ENCODE measurements at places on chromosomes 1 and 21.

- DNase-seq, result no peak
These were observed 601 bp downstream of the UBE2G2 start for GRCh38 chr21:44800971-44801467.

- no peak for DNase-seq
These were observed 43.2 kb downstream of the GJA5 start for GRCh38 chr1:147717051-147717705.

GRCh38 chr1:160373696-160374095, 6.8 kb downstream of the NHLH1 start:
- no peak for DNase-seq

DNA sequence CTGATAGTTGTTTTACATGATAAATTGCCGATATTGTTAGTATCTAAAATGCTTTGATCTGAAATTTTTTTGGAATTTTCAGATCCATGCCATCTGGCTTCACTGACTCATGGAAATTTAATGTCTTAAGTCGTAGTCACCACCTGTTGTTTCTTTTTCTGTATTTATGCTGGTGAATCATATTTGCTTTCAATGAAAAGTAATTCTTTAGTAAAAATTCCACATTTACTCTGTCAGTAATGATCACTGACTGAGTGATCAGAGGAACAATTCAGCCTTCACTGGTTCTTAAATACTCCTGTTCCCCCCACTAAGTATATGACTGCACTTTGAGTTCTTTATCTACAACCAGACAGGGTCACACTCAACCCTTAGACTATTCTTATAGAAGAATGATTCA, 185.6 kb upstream of the NRIP1 start:
- DNase-seq, result no peak

GRCh38 chr1:64961923-64962322, 4.4 kb downstream of the JAK1 start:
- no peak for DNase-seq

DNA sequence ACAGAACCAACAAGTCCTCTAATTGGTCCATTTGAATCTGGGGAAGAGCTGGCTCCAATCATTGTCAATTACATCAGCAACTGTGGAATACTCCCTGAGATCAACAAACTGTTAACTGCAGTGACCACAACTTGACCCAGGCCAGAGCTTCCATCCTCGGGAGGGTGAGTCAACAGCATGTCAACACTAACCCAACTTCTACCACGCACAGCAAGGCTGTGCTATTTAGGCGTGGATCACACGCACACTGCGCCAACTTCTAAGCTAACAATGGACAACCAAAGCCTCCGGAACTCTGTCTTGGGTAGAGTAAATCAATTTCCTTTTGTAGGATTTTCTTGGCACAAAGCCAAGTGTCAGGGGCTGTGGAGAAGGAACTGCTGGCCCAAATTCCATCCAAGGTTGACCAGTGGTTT, 30.4 kb downstream of the APP start:
- no peak for DNase-seq

DNA sequence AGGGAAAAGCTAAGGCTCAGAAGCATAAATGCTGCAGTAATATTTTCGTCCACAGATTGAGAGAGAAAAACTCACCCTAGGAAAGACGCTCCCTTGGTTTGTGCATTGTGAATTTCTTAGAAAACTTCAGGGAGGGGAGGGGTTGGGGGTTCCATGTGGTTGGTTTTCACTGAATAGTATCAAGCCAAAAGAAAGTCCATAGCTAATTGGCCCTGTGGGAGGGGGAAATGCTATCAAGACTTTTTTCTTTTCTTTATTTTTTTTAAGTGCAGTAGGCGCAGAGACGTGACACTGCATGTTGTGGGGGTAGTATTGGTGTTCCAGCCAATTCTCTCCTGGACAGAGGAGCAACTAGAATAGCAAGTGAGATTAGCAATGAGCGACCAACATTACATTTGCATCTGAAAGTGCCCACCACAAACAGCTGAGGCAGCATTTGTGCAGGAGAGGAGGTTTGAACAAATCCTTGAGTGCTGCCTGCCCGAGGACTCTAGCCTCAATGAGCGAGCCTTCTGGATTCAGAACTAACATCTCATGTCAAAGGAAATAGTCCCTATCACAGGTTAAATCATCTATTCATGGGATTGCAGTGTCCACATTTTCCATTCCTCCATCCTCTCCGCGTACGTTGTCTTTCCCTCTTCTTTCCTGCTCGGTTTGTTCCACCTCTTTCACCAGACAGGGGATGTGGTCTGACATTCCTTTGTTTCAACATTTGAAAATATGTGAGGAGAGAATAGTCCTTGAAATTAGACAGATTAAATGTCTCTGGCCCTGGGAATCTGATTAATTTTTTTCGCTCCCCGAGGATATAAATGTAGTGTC, 118.0 kb upstream of the MARK1 start:
- DNase-seq, result no peak

DNA sequence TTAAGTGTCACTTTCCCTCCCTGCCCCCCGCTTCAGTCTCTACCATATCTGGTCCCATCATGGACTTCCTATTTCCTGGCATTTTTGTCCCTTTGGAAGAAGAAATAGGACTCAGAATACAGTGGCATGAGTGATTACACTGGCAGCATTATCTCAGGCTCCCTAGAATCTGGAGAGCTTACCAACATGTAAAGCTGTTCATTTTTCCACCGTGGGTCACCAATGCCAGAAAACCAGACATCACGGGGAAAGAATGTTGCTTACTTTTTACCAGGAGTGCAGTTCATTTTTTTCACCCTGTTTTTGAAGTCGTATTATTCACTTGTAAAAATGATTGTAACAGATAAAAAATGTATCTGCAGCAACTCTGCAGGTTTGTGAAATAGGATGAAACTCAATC, 44.8 kb downstream of the BACH1 start:
- DNase-seq, result no peak

- DNase-seq, result no peak
These were observed 4.1 kb upstream of the TRAF3IP3 start for GRCh38 chr1:209751627-209752231.

DNA sequence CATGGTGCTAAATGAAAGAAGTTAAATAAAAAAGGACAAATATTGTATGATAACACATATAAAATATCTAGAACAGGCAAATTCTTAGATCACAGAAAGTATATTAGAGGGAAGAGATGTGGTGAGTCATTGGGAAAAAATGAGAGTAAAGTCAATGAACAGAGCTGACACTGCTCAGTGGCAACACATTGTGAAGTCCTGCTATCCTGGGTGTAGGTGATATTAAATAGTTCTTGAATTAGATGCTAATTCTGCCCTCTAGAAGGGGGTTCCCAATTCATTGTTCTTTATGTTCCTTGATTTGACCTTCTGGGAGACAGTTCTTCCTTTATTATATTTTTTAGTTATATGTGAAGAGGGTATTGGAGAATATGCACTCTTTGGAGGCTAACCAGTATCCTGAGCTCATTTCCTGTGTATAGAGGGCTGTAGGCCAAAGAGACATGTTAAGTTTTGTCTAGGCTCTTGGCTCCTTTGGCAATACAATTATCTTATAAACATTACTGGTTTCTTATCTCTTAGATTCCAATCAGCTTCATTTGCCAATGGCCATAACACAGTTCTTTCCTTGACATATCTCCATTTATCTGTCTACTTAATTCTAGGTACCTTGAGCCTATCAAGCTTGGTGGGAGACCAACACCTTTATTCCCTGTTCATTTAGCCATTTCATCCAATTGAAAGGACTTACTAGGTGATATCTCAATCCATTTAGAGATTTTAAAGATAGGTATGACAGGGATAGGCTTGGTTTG, 6.6 kb upstream of the SLC35A3 start:
- no peak for DNase-seq

DNA sequence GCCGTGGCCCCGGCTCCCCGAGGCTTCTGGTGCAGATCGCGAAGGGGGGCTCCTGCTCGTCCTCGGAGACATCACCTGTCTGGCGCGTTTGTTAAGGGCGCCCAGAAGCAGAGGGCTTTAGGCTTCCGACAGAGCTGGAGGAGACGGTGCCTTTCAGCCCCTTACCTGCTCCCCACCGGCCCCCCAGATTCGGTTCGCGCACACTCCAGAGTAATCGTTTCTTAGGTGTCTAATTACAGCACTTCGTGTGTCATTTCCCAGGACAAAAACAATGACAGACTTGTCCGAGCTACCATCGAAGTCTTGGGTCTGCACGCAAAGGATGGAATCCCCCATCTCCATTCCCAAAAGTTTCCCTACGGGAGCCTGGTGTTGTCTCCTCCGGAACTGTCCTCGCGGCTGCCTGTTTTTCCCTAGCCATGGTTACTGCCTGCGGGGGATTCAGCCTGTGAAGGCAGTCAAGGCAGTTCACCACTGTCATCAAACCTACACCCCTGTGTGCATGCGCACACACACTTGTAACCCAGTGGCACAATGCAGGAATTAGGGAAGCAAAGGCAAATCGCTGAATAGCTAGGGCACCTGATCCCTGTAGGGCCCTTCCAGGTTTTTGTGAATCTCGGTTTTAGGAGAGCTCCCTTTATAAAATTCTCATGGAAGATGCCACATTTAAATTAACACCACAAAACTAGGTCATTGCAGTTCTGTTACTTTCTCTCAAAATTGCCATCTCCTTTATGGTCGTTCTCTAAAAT, 738 bp upstream of the CDC42BPA start:
- peak; percentile 55 for DNase-seq

DNA sequence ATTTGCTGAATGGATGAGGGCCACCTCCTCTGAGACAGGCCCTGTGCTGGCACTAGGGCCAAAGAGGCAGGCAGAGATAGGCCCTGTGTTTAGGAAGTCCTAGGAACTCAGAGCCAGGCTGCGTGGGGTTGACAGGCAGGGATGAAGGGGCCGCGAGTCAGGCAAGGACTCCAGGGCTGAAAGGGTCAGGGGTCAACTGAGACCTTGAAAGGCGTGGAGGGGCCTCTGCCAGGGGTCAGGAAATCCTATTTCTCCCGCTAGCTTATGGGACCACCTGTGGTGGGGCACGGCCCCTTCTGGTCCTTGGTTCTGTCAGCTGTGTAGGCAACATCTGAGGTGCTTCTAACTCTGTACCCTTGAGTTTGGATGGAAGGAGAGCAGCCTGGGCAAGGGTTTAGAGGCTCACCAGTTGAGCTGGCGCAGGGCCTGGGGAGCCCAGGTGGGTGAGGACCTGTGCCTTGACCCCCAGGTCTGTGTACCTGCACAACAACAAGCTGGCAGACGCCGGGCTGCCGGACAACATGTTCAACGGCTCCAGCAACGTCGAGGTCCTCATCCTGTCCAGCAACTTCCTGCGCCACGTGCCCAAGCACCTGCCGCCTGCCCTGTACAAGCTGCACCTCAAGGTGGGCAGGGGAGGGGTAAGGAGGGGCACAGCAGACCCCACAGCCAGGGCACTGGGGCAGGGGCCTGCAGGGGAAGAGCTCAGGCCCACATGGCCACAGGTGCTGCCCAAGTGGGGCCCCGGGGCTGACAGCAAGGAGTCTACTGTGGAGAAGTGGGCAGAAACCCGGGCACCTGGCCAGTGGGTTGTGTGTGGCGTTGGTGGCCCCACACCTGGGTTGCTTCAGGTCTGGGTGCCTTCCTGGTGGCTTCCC, 14.9 kb downstream of the PODN start:
- DNase-seq, result no peak

GRCh38 chr1:234838182-234838581, 228.2 kb upstream of the IRF2BP2 start:
- DNase-seq, result no peak

Data from hippocampal formation (tissue), 2 donors.